ENCODE measurements at places on chromosomes 5 and 9.

DNA sequence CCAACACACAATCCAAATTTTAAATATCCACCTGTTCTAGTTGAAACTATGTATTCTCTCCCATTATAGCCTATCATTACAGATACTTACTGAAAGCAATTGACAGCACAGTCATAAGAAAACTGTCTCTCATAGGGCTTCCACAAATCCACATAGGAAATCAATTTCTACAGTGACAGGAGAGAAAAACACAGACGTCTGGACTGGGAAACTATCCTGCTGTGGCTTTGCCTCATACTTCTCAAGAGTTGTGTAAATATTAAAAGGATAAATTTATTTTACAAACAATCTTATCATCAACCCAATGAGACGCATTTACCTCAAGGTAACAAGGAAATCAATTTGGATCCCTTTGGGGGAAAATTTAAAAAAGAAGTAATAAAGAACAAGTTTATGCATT is 517.5 kb downstream of the EFNA5 start:
- no peak for DNase-seq

DNA sequence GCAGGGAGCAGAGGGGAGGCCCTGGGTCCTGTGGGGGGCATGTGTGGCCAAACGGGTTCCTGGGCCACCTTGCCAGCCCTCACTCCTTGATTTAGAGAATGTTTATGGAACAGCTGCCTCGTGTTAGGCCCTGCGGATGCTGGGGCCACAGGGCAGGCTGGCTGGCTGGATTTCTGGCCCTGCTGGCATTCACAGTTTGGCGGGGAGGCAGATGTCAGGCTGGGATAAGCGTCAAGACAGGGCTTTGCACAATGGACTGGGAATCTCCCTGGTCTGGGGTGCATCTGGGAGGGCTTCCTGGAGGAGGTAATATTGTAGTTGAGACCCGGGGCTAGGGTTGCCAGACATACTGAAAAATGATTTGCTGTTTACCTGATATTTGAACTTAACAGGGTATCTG is 13.8 kb downstream of the NCS1 start:
- DNase-seq: peak; percentile 19

GRCh38 chr9:89367726-89368437 is 49.6 kb downstream of the SECISBP2 start:
- DNase-seq: no peak

DNA sequence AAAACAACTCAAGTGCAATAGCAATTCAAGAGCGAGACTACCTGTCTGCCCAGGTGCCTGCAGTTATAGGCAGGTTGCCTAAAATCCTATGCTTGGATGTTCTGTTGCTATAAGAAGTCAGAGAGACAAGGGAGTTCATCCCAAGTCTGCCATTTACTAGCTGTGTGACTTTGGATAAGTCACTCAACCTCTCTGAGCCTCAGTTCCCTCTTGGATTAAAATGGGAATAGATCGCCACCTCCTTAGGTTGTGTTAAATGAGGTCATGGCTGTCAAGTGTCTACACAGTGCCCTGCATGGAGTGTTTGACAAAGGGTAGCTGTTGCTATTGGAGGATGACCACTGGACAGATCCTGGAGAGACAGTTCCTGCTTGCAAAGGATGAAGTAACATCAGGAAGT is 1.3 kb upstream of the ZBTB34 start:
- no peak for DNase-seq

DNA sequence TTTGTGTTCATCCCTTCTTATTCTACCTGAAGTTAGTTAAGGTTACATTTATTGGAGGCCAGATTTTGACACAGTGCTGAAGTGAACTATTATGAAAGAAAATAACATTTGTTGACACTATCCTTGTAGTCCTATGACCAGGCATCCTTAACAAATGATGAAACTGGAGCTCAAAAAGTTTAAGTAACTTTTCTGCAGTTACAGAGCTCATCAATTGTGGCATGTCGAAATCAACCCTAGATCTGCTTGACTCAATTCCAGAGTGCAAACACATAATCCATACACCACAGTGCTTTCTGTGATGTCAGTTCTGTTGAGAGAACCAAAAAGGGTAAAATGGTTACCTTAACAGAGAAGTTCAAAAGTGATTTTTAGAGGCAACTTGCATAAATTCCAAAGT is 28.6 kb downstream of the KCNN2 start:
- DNase-seq: no peak

DNA sequence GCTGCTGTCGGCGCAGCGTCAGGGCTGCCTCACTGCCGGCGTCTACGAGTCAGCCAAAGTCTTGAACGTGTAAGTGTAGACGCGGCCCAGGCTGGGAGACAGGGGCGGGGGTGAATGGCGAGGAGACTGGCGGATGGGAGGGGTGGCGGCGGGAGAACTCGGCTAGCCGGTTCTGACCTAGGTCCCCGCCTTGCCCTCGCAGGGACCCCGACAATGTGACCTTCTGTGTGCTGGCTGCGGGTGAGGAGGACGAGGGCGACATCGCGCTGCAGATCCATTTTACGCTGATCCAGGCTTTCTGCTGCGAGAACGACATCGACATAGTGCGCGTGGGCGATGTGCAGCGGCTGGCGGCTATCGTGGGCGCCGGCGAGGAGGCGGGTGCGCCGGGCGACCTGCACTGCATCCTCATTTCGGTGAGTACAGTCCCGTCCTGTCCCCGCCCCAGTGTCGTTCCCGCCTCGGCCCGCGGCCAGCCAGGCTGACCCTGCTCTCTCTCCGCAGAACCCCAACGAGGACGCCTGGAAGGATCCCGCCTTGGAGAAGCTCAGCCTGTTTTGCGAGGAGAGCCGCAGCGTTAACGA is 745 bp downstream of the GADD45G start:
- DNase-seq: peak; percentile 62

GRCh38 chr9:16450578-16450977 is 419.9 kb downstream of the BNC2 start:
- DNase-seq: no peak

DNA sequence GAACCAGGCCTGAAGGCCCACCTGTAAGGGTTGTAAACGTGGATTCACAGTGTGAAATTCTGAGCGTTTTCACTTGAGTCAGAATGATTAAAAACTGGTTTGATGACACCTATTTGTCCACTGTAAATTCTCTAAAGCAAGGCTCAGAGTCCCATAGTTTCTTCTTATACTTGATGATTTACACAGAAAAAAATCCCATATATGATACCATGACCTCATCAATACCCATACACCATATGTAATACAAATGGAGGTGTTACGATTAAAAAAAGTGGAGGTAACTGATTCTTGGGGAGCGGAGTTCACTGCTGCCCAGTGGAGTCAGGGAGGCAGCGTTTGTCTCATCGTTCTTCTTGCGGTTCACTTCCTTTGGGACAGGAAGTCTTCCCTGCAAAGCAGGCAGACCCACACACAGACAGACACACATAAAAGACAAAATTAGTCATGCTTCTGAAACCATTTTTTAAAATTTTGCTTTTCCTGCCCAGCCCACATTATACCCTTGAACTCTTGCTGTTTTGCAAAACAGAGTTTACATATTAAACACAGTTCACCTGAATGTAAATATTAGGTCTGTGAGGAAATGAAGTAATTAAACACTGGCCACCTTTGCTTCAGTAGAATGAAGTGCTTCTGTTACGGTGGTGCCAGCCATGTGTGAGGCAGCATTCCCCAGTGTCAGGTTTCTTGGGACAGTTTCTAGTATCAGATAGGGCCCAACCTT is 26.2 kb downstream of the NREP start:
- no peak for DNase-seq

DNA sequence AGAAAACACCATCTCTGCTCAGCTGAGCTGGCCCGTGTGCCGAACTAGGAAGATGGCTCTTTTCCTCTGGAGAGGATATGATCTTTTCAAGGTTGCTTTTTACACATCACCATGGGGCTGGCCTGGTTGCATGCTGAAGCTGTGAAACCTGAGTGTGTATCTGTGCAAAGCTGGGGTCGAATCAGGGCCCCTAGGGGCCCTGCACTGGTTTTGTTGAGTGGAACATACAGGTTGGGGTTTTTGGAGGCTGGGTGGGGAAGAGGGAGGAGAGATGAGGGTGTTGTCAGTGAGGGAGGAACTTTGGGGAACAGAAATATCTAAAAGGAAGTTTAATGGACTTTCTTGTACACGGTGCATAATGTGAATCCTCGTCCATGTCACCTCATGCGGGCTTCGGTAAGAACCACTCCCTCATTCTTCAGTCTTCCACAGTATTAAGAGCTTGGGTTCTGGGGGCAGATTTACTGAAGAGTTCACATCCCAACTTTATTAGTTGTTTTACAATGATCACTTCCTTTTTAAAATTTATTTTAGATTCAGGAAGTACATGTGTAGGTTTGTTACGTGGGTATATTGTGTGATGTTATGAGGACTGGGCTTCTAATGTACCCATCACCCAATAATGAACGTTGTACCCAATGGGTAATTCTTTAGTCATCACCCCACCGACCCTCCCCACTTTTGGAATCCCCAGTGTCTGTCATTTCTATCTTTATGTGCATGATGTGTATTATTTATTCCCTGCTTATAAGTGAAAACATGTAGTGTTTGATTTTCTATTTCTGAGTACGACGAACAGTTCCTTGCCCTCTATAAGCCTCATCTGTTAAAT is 238.2 kb downstream of the NR3C1 start:
- no peak for DNase-seq

DNA sequence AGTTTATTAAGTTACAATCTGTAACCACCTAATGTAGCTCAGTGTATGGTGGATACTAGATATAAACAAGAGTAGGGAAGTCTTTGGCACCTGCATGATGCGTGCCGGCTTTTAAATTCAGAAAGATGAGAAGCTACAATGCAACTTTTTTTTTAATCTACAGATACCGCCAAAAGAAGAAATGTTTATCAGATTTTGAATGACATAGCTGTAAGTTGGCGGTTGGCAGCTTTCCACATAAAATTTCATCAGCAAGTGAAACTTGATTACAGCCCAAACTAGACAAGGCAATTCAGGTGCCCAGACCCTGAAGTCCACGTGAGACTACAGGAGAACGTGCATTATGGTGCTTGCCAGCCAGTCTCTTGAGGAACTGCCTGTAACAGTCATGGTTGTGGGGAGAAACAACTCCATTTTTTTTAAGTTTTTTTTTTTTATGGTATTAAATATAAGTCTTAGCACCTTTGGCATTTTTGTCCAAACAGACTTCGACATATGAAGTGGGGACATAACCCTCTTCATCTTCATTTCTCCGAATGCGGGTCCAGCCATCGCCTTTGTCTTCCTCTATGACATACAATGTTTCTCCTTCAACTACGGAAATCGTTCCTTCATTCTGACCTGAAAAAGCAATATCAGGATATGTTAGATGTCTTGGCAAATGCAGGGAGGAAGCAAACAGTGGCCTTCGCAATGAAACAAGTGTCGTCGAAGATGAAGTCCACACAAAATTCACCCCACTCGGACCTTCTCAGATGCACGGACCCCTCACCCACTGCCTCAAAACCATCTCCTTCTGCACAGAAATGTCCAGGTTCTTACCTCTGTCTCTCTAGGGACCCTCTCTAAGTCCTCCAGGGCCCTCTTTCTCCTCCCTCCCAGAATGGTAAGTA is 60.4 kb downstream of the USP20 start:
- no peak for DNase-seq

DNA sequence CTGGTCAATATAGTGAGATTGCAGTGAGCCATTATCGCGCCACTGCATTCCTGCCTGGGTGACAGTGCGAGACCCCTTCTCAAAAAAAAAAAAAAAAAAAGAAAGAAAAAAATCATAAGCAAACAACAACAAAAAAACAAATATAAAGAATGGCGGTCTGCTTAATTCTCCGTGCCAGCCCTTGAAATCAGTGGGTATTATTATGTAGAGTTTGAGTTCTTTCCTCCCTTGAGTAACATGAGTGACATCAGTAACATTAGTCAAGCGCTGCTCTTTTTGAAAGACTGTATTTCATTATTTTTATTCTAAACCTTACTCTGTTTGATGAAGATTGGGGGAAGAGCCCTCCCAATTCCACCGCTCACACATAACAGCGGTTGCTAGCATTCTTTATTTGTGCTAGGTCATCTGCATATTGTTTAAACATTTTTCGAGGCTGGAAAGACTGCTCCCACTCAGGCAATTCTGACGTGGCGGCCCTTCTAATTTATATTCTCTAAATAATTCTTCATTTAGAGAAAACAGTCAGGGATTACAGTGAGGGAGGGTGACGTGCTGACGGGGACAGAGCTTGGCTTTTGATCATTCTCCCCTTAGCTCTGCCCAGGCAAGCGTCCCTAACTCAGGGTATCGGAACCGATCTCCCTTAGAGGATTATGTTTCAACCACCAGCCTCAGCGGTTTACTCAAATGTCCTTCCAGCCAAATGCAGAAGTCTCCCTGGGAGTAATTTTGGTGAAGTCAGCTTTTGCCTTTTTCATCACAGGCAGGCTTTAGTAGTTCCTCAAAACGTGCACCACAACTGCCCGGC is 860 bp upstream of the MARCHF6 start:
- no peak for DNase-seq

GRCh38 chr5:122702524-122702875 is 72.4 kb upstream of the SNX2 start:
- no peak for DNase-seq

DNA sequence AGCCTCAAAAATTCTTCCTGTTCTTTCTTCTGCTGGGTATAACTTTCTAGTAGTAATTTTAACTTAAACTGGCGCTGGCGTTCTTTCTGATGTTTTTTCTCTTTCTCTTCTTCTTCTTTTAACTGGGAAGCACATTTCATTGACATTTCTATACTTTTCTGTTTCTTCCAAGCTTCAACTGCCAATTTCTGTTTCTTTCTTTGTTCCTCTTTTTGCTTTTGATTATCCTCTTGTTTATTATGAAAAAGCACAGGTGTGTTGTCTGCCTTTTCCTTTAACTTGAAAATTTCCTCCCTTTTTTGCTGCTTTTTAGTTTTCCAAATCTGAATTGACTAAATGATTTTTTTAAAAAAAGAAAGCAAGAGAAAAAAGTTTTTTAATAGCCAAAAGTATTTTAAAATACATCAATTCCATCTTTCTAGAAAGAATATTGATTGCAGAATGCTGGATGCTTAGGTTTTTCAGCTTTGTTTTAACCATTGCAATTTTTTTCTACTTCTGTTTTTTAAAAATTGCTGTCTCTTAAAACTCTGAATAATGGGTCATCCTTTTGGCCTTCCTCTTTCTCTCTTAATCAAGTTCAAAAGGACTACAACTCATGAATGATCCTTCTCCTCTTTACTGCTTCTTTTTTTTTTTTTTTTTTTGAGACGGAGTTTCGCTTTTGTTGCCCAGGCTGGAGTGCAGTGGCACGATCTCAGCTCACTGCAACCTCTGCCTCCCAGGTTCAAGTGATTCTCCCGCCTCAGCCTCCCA is 8.8 kb upstream of the PGGT1B start:
- no peak for DNase-seq

GRCh38 chr9:134293031-134293521 is 33.2 kb upstream of the RXRA start:
- DNase-seq: no peak

Data from lung microvascular endothelial cell (primary cell).